ENCODE measurements at places on chromosomes 13 and 19.

- DNase-seq: no peak
Measured at GRCh38 chr13:91785431-91786119, 387.2 kb downstream of the GPC5 start.

DNA sequence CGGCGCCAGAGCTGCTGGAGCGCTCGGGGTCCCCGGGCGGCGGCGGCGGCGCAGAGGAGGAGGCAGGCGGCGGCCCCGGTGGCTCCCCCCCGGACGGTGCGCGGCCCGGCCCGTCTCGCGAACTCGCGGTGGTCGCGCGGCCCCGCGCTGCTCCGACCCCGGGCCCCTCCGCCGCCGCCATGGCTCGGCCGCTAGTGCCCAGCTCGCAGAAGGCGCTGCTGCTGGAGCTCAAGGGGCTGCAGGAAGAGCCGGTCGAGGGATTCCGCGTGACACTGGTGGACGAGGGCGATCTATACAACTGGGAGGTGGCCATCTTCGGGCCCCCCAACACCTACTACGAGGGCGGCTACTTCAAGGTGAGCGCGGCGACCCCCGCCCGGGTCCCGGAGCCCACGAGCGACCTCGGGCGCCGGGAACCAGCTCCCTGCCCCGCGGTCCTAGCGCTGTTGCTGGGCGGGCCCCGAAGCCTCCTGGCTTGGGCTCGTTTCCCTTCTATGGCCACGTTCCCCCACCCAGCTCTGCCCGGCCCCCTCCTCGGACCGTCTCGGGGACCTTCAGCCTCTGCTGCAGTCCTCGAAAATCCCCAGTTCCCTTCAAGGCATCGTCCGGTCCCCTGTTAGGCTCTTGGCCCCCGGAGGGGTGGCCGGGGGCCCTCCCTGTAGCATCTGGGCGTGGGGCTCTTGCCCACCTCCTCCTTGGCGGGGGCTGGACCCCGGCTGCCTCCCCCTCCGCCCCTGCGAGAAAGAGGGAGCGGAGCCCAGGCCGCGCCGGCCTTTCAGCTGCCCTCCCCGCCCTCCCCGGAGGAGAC is at the start of gene CDC34:
CDC34 (plus strand) TSS at position 8 of the 808 bp plus-strand sequence; CDS start at position 180, 172 bp downstream.
- no peak for DNase-seq

GRCh38 chr13:99176309-99177276 is 24.1 kb upstream of the UBAC2 start:
- peak; percentile 82 for DNase-seq

DNA sequence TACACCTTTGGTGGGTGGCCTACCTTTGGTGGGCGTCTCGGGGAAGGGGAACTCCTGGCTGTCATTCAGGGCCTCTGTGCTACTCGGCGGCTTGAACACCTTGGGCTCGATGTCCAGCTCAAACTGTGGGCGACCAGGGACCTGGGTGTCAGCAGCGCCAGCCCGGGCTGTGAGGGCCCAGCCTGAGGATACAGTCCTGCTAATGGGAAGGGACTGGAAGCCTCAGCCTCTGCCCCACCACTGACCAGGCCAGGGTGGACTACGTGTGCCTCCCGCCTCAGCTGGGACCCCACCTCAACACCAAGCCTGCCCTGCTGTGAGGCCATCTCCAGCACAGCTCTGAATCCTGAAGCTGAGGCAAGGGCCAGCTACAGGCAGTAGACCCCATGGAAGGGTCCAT is 7.7 kb downstream of the TMEM259 start:
- DNase-seq: no peak

DNA sequence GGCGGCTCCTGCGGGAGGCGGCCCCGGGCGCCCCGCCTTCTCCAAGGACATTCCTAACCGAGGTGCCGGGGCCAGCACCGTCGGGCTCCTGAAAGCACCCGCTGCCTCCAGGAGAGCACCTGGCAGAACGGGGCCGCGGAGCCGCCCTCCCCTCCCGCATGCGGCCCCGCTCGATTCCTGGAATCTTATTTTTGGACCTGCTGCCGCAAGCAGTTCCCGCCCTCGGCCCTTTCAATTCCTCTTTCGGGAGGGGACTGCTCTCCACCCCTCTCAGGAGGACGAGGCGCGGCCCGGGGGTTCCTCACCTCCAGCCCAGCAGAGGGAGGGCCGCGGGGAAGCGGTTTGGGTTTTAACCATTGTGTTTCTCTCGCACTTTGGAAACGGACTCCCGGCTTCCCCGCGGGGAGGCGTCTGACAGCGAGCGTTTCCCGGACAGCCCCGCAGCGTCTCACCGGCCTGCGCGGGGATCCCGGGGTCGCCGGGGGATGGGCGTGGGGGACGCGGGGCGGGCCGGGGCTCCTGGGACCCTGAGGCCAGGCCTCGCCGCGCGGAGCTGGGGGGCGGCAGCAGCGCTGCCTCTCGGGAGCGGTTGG is 849 bp downstream of the GAS6 start:
- DNase-seq: peak; percentile 76

- no peak for DNase-seq
Measured at GRCh38 chr19:38720559-38721236, 23.6 kb downstream of the CAPN12 start.

GRCh38 chr13:100439247-100439970 is 149.2 kb downstream of the GGACT start:
- DNase-seq: no peak

DNA sequence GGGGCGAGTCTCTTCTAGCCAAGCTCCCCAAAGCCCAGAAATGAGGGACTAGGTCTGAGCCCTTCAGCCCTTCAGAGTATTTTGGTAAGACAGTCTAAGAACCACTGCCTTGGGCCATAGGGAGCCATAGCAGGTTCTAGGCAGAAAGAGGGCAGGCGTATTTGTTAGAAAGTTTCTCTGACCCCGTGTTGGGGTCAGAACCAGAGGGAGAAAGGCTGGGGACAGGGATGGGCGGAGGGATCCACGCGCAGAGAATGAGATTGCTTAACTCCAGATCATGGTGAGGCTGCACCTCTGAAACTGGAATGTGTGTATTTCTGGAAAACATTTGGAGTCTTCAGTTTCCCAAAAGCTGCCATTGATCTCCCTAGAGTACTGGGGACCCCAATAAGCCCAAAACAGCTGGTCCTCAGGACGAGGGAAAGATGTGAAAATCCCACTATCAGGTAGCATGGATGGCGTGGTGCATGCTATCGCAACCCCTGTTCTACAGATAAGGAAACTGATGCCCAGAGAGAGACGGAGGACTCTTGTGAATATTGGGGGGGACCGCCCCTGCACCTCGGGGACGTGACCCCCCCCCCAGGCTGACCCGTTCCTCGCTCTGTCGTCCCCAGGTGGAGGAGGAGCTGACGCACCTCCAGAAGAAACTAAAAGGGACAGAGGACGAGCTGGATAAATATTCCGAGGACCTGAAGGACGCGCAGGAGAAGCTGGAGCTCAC is 703 bp upstream of the TPM4 start:
- no peak for DNase-seq

- no peak for DNase-seq
Measured at GRCh38 chr19:29399804-29400203, 126.0 kb upstream of the VSTM2B start.

DNA sequence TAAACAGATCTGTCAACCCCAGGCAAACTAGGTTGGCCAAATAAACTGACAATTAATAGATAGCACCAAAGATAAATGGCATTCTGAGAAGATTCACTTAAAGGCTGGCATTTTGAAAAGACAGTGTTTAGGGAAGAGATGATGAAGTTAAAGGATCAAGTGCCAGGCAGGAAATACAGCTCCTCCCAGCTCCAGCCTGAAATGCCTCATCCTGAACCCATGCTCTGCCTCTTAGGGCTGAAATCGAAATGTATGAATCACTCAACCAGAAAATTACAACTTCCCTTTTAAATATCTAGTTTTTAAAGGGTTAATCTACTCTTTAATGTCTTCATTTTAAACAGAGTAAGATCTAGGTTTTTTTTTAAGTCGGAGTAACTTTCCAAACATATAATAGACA is 171.2 kb upstream of the UBL3 start:
- DNase-seq: no peak

Measured in right cardiac atrium (tissue), 5 donors.